ENCODE measurements at places on chromosomes 6 and 20.

- no peak for DNase-seq
These were observed 152.2 kb upstream of the SOX4 start for GRCh38 chr6:21441386-21441785.

GRCh38 chr20:6708010-6708409 lies 59.5 kb upstream of the BMP2 start:
- peak; percentile 92 for DNase-seq

GRCh38 chr6:73608761-73609160 lies 45.0 kb downstream of the SLC17A5 start:
- no peak for DNase-seq

- no peak for DNase-seq
These were observed 353.0 kb downstream of the TAF4 start for GRCh38 chr20:61712688-61713087.

GRCh38 chr6:72968704-72969103 lies 256.6 kb downstream of the KHDC1L start:
- DNase-seq, result no peak

DNA sequence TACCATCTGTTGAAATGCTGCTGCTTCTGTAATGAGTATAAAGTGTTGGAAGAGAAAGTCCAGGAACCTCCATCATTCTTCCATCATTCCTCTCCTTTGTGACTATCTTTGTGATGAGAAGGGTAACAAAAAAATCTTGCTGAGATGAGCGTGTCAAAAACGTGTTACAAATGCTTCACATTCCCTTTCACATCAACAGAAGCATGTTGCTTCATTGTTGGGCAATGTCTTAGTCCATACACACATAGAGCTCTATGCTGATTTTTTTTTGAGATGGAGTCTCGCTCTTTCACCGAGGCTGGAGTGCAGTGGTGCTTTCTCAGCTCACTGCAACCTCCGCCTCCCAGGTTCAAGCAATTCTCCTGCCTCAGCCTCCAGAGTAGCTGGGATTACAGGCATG lies 114.1 kb upstream of the ESR1 start:
- DNase-seq, result no peak

- DNase-seq, result no peak
These were observed 70.0 kb downstream of the PSMG4 start for GRCh38 chr6:3328796-3329195.

Measured in Caco-2 (cell line).